ENCODE measurements at places on chromosomes 3 and 15.
A peak's percentile ranks its signal among the peaks of the same experiment; 100 is the strongest.

DNA sequence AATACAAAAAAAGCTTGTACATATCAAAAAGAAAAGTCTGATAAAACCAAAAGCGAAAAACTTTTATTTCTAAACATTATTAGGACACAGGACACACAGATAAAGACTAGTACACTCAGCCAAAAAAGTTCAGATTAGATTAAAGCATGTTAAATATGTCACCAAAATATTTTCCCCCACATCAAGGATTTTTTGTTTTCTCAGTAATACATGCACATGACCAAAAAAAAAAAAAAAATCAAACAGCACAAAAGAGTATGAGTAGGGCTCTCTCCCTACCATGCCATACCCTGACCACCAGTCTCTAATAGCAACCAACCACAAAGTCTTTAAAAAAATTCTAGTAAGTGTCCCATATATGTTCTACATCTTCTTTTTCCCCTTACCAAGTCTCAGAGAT lies 77.4 kb downstream of the LRRFIP2 start:
- DNase-seq = no peak

GRCh38 chr3:52210550-52211046 lies 12.6 kb downstream of the ALAS1 start:
- DNase-seq = no peak

DNA sequence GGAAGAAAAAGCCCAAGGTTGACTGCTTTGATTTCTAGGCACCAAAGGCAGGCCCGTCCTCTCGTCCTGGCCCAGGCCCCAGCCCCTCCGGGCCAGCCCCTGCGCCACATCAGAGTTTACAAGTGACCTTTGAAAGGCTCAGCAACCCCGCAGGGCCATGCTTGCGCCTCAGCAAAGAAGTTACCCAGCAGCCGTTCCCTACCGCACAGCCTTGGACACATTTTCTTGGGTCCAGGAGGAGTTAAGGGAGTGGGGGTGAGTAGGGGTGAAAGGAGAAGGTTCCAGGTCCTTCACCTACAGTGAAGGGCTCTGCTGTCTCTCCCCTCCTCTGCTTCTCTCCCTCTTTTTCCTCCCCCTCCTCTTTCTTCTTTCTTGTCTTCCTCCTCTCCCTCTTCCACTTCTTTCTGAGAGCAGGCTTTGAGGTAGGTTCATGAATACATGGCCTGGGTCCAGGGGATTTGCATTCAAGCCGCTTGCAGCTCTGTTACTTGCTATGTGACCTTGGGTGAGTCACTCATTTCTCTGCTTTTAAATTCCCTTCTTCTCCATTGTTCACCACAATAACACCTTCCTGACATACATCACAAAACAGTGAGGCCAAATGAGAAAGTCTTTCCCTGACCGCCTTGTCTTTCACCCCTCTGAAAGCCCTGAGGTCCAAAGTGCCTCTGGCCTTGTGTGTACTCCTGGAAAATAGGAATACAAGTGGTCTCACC lies 223.3 kb upstream of the TPRG1 start:
- peak; percentile 93 for DNase-seq

GRCh38 chr3:133592843-133593242 lies 19.4 kb downstream of the CDV3 start:
- DNase-seq = no peak

DNA sequence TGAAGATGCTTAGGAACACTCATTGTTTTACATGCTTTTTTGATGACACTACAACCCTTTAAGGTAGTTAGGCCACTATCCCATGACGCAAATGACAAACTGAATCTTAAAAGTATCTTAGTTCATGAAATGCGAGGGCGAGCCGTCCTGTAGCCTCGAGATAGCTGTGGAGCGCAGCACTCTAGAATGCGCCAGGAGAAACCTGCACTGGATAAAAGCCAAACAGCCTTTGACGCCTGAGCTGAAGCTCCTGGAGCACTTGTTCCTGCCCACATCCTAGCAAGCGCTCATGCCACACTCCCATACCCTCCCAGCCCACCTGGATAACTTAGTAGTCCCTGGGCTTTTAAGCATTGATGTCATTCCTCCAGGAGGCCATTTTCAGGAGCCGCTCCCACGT lies 516.9 kb downstream of the GABRG3 start:
- DNase-seq = no peak

DNA sequence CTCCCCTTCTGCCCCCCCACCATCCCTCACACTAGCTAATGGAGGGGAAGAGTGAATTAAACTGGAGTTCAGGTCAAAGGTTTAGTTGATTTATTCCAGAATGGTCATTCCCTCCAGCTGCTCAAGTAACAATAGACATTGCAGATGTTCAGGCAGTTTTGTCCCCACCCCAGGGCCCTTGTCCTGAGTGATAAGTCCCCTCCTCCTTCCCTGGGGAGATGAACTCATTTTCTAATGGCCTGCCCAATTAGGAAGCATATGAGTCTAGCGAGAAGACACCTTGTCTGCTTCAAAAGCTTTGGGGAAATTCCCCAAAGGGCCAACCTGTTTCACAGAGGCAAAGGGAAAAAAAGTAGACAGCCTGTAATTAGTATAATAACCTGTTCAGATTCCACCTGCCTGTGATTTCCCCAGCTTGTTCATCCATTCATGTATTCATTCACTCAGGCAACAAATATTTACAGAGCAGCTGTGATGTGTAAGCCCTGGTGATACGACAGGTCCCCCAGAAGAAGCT lies 165.3 kb downstream of the SHQ1 start:
- no peak for DNase-seq

GRCh38 chr3:6560259-6560658 lies 300.7 kb upstream of the GRM7 start:
- no peak for DNase-seq

DNA sequence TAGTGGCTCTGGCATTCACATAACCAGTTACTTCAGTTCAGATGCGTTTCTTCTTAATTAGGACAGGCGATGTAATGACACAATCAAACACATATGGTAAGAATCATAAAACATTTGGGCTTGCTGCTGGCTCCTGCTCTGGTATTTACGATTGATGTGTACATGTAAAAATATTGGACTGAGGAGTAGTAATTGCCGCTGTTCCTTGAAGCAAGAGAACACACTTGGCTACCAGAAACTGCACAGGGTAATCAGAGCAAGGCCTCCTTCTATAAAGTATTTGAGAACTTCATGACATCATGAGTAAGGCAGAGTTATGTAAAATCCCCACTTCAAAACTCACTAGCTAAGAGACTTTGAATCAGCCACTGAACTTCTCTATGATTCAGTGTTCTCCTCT lies 158.1 kb downstream of the SSR3 start:
- no peak for DNase-seq

- DNase-seq = no peak
Measured at GRCh38 chr15:73357999-73358665, 10.6 kb downstream of the HCN4 start.

- DNase-seq = peak; percentile 5
Measured at GRCh38 chr3:141605883-141606282, 119.1 kb downstream of the RASA2 start.
